ENCODE measurements at places on chromosomes 7 and 10.

DNA sequence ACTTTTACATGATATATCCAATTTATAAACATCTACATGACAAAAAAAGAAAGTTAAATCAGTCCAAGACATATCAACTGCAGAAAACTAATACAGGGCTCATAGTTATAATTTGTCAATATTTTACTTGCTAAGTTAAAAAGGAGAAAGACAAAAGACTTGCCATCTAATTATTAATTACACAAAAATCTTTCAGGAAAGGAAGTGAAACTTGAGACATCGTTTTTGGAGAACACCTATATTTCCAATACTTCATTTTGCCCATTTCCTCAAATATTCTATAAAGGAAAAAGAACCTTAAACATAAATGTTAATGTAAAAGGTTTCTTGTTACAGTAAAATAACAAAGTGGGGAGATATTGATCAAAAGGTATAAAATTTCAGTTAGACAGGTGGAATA is 148.7 kb downstream of the CACNA2D1 start:
- DNase-seq = no peak

DNA sequence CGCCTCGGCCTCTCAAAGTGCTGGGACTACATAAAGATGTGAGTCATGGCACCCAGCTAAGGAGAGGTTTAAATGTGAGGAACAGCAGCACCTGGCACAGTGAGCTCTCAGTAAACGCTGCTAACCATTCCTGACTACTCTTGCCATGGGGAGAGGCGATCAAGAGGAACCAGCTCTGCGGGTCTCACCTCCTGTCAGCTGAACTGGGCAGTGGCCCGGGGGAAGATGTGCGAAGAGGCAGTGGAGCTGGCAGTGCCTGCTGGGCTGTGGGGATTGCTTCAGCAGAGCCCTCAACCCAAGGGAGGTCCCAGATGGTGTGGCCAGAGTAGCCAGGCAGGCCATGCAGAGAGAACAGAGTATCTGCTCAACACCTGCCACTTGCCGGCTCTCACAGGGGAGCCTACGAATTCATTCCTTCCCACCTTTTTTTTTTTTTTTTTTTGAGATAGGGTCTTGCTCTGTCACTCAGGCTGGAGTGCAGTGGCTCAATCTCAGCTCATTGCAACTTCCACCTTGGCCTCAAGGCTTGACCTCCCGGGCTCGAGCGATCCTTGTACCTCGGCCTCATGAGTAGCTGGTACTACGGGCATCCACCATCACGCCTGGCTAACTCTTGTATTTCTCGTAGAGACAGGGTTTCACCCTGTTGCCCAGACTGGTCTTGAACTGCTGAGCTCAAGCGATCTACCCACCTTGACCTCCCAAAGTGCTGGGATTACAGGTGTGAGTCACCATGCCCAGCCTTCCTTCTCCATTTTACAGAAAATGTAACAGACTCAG is 6.8 kb downstream of the POLM start:
- DNase-seq = no peak

- DNase-seq = peak; percentile 71
These were observed 21.6 kb downstream of the RBM28 start for GRCh38 chr7:128322040-128322643.

- DNase-seq = no peak
These were observed 19.6 kb downstream of the AKR1C1 start for GRCh38 chr10:4982764-4983226.

GRCh38 chr7:75762350-75762917 is 9.6 kb downstream of the CCL26 start:
- DNase-seq = no peak

- no peak for DNase-seq
These were observed 58.8 kb upstream of the GAD2 start for GRCh38 chr10:26157734-26158133.

DNA sequence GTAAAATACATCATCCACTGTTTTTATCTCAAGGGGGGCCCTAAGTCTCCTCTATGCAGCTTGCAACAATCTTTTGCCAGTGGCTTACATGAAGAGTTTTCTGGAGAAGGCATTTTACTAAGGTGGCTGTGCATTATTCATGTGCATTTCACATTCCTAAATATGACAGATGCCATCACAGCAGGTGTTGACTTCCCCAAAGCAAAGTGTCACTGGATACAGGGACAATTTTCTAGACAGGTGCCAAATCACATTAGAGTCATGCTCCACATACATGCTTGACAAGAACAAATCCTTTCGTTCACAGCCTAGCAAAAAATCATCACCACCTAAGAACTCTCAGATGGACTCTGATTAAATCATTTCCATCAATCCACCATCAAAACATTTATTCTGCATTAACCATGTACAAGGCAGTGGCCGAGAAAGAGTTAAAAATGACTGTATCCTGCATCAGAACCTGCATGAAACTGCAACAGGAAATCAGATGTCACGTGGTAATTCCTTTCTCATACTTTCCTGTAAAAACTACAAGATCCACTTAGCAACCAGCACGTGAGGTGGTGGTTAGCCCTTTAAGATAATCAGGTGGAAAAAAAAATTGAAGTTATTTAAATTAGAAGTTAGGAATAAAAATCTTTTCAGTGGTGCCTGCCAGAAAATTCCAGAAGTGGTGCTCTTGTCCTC is 88.2 kb upstream of the AFAP1L2 start:
- peak; percentile 57 for DNase-seq

- no peak for DNase-seq
These were observed 98.3 kb downstream of the TMEM130 start for GRCh38 chr7:98771519-98771918.

DNA sequence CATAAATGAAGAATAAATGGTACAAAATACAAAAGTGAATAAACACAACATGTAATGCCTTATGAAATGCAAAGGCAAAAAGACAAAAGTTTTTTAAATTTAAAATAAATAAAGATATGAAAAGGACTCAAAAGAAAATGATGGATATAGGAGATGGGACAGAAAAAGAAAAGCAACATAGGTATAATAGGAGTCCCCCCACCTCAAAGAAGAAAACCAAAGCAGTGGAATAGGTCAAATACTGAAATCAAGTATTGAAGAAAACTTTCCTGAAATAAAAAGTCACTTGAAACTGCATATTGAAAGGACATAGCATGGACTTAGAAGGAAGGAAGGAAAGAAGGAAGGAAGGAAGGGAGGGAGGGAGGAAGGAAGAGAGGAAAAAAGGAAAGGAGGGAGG is 110.0 kb upstream of the FAM204A start:
- no peak for DNase-seq

- DNase-seq = no peak
These were observed 275.7 kb upstream of the NPSR1 start for GRCh38 chr7:34382166-34382893.

- no peak for DNase-seq
These were observed 298.7 kb downstream of the ZEB1 start for GRCh38 chr10:31617757-31618156.

- DNase-seq = no peak
These were observed 95.0 kb downstream of the LRRC18 start for GRCh38 chr10:48844616-48845015.

DNA sequence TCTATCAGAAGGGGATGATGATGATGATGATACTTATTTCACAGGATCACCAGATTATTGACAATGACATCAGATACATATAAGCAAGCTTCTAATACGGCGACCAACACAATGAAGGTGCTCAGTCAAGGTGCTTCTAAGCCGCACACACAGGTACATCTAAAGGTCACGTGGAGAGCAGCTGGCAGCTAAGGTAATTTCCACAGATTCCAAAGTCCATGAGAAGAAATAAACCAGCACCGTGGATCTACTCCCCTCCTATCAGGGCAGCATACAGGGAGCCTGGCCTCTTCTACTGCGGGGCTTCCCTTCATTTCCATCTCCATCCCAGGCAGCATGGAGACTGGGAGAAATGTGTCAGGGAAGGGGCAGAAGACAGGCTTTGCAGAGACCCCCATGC is 37.5 kb downstream of the DENND11 start:
- no peak for DNase-seq

DNA sequence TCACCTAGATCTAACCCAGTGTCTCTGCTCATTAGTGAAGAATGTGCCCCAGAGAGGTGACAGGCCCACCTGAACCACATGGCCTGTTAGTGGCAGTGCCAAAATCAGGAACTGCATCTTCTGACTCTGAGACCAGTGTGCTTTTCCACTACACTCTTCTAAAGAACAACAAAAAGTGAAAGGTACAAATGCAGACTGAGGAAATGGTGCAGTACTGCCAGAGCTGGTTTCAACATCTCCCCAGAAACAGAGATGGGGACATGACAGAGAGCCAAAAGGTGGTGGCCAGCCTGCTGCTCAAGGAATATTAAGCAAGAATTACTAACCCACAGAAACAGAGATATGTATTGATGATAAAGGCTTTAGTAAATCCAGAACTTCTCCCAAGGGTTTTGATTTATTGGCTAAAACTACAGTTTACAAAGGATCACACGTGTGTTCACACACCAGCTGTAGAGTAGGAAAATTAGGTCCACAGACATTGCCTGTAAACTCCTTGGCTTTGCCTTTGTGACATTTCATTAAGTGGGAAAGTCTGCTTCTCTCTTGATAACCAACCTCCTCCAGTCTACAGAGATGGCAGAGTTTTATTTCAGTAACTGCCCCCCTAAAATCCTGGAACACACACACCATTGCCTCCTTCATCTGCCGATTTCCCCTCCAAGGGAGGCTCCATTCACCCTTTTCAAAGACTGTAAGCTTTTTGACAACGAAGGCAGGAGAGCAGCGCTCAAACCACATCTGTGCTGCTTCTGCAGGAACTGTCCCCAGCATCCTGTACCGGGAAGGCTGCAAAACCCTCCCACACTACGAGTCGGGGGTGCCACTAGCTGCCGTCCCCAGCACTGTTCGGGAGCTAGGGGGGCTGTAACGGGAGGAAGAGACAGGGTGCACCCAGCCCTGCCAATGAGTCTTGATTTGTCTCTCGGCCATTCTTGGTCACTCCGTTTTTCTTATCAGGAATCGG is 29.8 kb downstream of the GSDME start:
- no peak for DNase-seq

DNA sequence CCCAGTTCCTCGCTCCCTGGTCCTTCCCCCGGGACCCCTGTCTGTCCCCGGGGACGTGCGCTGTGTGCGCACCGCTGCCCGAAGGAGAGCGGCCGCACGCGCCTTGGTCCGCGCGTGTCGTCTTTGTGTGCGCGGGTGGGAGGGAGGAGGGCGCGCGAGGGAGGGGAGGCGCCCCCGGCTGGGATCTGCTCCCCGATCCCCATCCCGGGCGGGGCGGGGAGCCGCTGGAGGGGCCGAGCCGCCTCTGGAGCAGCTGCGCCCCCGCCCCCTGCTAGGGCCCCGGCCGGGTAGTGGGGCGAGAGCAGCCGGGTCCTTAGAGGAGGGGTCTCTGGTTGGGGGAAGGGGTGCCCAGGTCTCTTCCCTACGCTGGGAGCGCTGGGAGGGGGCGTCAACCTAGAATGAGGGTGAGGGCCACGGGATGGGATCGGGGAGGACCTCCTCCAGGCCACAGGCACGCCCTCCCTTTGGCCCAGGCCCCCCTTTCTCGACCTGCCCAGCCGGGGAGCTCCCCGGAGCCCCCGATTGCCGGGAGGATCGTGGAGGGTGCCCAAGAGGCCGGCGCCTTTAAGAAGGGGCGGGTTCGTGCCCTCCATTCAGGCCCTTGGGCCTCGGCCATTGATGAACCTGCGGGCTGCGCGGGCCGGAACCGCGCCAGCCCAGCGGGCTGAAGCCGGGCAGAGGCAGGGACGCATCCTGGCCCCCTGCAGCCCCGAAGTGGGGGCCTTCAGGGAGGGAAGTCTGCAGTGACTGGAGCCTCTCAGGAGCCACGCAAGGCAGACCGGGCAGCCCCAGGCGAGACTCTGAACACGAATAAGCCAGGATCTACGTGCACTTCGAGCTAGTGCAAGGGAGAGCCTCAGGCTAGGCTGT is 678 bp downstream of the SH2B2 start:
- DNase-seq = no peak

- DNase-seq = no peak
These were observed 535.9 kb downstream of the AUTS2 start for GRCh38 chr7:70134029-70134770.

- no peak for DNase-seq
These were observed 38.3 kb upstream of the PPP2R2D start for GRCh38 chr10:131862548-131862947.

DNA sequence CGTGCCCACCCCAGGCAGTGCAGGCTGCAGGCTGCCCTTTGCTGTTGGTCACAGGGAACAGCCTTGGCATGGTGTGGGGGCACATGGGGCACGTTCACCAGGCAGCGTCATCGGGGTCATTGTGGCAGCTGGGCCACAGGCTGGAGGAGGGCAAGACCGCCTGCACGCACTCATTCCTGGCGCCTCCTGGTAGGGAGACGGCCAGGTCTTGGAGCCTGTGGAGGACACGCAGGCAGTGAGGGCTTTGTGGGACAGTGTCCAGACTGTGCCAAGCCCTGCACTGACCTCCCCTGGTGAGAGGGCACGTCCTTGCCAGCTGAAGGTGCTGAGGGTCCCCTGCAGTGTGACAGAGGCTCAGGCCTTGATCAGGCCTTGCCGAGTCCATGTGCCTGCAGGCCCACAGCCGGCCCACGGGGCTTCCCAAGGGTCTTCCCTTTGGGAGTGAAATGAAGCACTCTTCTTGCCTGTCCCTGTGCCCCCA is 76.4 kb downstream of the NKX6-2 start:
- no peak for DNase-seq

DNA sequence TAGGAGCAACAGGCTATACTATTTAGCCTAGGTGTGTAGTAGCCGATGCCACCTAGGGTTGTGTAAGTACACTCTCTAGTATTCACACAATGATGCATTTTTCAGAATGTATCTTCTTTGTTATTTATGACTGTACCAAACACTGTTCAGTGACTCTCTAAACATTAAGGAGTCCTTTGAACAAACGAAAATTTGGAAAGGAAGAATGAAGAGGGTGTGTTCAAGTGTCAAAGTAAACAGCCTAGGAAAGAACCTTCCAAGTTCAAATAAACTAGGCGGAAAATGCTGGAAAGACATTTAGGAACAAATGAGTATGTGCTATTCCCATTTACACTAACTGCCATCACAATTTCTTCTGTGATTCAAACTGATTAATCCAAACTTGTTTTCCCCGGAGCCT is 142.4 kb downstream of the CHCHD3 start:
- no peak for DNase-seq

- DNase-seq = no peak
These were observed 11.7 kb upstream of the CPA4 start for GRCh38 chr7:130281260-130281659.

GRCh38 chr10:90916392-90917237 is 4.3 kb downstream of the ANKRD1 start:
- DNase-seq = no peak

- no peak for DNase-seq
These were observed 147.8 kb upstream of the GPR22 start for GRCh38 chr7:107322015-107322414.

- DNase-seq = no peak
These were observed 87.0 kb downstream of the VIPR2 start for GRCh38 chr7:159057647-159058046.

DNA sequence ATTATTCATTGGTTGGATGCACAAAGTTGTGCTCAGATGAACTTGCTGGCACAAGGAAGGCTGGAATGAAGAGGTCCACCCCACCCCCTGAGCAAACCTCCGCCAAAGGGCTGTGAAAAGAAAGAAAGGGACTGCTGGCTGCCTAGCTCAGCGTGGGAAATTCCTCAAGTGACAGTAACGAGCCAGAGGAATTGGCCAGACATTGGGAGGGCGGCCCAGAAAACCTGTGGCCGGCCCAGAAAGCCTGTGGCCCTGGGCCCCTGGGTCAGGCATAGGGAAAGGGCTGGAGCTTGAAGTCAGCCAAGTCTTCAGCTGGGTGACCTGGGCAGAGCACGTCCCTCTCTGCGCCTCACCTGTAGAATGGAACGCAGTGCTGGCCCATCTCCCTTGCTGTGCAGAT is 30.6 kb upstream of the CTBP2 start:
- no peak for DNase-seq

- no peak for DNase-seq
These were observed 688.5 kb upstream of the SEMA3D start for GRCh38 chr7:85875398-85875797.
